ENCODE measurements at places on chromosomes 3 and 15.

DNA sequence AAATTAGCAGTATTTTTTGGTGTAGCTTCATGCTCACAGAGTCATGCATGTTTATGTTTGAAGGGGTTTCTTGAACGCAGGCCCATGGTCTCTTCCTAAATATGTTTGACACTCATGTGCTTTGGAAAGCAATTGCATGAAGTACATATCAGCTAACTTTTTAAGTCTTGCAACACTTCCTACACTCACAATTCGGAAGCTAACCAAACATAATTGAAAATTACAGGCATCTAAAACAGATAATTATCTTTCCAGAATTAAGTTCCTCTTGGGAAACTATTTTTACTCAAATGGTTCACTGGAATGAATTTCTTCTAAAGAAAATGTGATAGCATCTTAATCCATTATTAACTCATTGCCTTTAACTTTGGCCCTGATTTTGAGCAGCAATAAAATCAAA lies 438.9 kb downstream of the RAP2B start:
- DNase-seq, result no peak

GRCh38 chr3:188528396-188528795 lies 374.4 kb downstream of the LPP start:
- DNase-seq, result no peak

GRCh38 chr3:72203613-72204349 lies 418.8 kb upstream of the PROK2 start:
- DNase-seq, result no peak

DNA sequence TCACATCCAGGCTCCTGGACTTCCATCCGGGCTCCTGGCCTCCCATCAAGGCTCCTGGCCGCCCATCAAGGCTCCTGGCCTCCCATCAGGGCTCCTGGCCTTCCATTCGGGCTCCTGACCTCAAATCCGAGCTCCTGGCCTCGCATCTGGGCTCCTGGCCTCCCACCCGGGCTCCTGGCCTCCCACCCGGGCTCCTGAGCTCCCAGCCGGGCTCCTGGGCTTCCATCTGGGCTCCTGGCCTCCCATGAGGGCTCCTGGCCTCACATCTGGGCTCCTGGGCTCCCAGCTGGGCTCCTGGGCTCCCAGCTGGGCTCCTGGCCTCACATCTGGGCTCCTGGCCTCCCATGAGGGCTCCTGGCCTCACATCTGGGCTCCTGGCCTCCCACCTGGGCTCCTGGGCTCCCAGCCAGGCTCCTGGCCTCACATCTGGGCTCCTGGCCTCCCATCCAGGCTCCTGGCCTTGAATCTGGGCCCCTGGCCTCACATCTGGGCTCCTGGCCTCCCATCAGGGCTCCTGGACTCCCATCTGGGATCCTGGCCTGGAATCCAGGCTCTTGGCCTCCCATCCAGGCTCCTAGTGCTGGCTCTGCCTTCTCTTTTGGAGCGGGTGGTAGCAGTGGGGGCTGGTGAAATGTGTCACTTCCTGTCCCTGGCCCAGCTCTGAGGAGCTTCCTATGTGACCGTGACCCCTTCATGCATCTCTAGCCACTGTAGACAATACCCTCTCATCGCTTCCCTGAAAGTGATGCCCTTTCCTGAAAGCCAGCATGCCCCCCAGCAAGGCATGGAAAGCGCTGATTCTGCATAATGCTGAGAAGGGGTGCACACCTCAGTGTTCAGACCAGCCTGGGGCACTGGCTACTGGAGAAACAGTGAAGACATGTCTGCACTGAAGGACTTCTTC lies 62.7 kb upstream of the BLM start:
- DNase-seq, result no peak

DNA sequence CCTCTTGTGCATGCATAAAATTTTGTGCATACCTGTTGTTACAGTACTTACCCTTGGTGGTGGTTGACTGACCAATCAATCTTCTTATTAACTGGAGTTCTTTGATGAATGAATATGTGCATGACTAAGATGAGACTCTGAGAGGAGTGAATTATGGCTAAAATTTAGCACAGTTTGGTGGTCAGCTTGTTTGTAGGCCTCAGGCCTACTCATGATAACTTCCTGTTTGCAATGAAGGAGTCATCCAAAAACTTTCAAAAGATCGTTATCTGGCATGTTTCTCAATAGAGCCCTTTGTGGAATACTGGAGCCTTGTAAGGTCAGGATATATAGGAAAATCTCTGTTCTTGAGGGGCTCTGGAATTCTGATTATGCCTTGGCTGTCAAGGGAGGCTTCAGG lies 66.5 kb downstream of the LEKR1 start:
- DNase-seq, result no peak

- DNase-seq, result no peak
Measured at GRCh38 chr3:11212299-11212608, 58.0 kb downstream of the HRH1 start.

DNA sequence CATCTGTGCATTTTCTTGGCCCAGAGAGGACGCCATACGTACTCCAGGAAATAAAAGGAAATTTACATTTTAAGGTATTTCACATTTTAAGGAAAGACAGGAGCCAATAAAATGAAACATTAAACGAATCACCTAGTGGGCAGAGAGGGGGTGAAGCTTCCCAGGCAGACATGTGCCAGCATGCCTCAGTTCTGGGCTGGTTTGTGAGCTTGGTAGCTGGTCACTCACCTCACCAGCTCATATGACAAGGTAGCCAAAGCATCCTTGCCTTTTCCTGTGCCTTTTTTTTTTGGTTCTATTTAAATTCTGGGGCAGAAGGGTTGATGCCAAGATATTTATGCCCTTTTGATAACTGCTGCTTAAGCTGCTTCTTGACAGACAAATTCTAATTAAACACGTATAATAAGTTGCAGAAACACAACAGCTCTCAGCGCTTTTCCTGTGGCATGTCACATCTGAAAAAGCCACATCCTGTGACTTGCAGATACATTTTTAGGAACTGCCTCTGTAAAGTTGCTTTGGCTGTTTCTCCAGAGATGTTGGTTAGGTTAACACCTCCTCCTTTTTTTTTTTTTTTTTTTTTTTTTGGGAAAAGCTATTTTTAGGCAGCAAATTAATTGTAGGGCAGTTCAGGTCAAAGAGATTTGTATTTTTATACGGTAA lies 218.6 kb downstream of the PDCD6IP start:
- DNase-seq, result no peak

DNA sequence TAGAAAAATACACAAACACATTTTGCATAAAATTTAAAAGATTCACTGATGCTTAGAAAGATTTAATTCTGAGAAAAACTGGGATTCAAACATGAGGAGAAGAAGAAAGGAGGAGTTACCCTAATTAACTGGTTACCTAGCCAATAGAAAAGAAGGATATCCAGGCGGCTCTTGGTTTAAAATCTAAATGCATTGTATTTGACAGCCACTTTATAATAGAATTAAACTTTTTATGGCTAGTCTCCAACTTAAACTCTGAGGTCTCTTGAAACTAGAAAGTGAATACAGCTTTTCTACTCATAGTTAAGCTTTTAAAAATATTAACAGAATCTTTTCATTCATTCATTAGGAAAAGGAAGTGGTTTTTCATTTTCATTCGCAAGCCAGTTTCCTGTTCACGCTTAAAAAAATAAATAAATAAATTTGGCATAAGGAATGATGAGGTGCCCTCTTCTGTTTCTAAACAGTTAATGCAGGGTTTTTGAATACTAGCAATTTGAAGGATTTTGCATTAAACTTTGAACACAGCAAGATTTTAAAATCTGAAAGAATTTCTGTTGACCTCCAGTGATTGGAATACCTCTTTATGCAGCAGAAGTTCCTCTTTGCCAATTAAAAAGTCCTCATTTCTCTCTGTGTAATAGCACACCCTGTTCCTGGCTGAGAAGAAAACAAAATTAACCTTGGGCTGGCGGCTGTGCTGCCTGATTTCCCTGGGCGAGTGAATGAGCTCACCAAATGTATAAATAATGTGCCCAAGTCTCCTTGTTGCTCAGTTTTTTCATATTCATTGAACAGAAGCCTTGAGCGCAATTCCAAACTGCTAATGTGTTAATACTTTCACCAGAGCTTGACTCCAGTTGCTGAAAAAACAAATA lies 105.1 kb downstream of the ZMAT3 start:
- no peak for DNase-seq

DNA sequence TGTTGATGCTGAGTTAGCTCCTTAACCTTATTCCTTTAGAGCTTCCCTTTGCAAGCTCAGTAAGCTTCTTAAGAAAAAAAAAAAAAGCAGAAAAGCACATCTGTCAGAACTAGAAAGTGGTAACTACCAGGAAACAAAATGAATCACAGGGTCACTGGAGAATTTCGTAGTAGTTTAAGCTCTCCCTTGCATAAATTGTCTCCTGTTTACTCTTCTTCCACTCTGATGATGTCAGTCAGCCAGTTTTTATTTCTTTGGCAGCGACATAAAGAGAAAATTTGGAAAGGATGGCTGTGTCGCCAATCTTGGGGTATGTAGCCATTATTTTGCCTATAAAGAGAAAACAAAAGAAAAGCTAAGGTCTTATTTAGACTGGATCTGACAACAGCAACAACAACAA lies 3.2 kb upstream of the GABRR3 start:
- DNase-seq, result no peak

DNA sequence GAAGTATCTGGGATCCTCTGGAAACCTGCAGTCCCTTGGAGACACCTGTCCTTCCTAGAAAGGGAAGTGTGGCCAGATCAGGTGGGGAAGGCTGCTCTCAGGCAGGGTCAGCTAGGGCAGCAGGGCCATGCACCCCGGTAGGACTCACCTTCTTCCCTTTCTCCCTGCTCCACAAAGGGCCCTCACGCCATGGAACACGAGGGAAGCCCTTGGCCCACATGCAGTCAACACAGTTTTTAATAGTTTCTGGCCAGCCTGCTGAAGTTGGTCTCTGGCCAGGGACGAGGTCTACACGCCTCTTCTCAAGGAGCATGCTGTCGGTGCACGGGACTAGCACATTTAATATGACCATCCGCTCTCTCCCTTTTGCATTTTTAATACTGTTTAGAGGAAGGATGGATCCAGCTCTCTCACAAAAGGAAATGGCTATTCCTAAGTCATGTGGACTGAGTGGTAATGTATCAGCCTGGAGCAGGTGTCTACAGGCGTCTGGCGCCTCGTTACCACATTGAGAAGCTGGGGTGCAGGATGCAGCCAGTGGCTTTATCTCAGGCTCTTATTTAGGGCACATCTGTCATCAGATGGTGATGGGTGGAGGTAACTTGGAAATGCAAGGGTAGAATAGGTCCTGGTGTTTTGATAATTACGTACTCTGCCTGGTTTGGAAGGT lies 153.9 kb downstream of the KLF13 start:
- no peak for DNase-seq

DNA sequence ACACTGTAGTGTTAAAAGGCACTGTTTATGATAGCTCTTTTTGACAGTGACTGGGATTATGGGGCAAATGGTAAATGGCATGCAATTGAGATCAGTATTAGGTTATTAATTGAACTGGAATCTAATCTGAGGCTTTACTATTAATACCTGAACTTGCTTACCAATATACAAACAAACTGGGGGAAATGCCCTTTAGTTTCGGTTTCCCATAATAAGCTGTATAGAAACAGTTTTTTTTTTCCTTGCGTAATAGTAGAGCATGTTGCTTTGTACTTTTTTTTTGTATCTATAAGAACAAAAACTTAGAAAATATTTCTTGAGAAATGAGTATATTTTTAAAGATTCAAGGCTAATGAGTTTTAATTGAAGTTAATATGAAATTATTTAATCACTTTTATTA lies 95.0 kb downstream of the FNDC3B start:
- no peak for DNase-seq

- DNase-seq, result no peak
Measured at GRCh38 chr3:12629560-12629959, 34.4 kb downstream of the RAF1 start.

GRCh38 chr15:88083811-88084760 lies 172.5 kb downstream of the NTRK3 start:
- DNase-seq, result no peak
